ENCODE measurements at places on chromosomes 1 and 21. TPM values are rescaled to one million over a fixed set of nuclear protein-coding genes. Genes with fewer than 3 reads are reported as not detected.

DNA sequence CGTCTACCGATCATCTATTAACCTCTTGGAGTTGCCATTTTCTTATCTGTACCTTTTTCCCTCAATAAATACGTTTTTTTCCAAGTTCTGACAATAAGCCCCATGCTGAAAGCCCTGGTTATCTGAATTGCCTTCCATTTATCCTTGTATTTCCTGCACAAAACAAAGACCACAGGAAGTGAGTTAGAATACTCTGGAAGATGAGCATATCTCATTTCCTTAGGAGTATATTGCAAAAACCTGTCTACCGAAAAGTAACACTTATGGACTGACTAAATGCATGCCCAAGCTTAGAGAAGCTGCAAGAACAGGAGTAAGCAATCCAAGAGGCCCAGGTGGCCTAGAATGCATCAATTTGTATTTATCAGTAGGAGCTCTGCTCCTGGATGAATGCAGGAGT, 39.9 kb downstream of the DIRAS3 start:
- no peak for DNase-seq

GRCh38 chr1:55716151-55716550, 501.0 kb upstream of the USP24 start:
- DNase-seq = peak; percentile 92

GRCh38 chr1:229495782-229496181, 12.4 kb downstream of the NUP133 start:
- no peak for DNase-seq

F5 gene
- not detected for total RNA-seq

TMPRSS15 gene
- total RNA-seq = 0.17 TPM

MROH7 gene
- total RNA-seq = not detected

PBXIP1 gene
- total RNA-seq = 97.9 TPM
